ENCODE measurements at places on chromosomes 6 and 20.

DNA sequence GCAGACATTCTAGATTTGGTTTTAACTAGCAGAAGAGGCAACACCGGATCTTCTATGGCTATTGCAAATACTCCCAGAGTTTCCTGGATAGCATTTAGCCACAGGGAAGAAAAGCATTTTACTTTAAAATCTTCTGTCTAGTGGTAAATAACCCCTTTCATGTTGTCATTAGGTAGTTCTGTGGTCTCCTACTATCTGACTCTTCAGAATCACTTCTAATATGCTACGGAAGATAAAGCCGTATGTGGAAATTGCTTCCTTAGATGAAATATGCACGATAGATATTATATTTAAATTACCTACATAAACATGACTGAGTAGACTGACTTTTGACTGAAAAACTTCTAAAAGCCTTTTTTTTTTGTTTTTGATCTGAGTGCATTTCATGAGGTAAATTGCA lies 759 bp downstream of the CRISP3 start:
- no peak for DNase-seq

DNA sequence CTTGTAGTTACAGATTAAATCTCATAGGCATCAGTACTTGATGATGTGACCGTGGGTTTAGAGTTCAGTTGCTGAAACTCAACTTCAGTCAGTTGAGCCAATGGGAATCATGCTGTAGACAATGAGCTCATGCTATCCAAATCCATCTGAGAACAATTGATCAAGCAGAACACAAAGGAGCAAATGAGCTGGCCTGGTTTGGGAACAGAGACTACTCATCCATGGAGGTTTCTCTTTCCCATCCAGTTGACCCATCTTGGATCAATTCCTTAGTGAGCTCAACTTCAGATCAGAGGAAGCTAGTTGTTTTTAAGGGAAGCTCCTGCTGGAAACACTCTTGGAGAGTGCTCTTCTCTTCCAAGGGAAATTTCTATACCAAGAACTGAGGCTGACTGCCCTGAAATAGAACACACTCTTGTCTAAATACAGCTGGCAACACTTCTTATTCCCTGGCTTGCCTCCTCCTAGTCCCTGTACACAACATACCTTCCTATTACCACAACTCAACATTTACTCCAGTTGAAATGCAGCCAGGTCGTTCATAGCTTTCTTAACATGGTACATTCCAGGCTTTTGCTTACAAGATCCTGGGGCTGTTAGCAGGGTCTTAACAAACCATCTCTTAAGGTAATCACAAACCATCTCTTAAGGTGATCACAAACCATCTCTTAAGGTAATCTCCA lies 203.9 kb upstream of the PRDM1 start:
- no peak for DNase-seq

DNA sequence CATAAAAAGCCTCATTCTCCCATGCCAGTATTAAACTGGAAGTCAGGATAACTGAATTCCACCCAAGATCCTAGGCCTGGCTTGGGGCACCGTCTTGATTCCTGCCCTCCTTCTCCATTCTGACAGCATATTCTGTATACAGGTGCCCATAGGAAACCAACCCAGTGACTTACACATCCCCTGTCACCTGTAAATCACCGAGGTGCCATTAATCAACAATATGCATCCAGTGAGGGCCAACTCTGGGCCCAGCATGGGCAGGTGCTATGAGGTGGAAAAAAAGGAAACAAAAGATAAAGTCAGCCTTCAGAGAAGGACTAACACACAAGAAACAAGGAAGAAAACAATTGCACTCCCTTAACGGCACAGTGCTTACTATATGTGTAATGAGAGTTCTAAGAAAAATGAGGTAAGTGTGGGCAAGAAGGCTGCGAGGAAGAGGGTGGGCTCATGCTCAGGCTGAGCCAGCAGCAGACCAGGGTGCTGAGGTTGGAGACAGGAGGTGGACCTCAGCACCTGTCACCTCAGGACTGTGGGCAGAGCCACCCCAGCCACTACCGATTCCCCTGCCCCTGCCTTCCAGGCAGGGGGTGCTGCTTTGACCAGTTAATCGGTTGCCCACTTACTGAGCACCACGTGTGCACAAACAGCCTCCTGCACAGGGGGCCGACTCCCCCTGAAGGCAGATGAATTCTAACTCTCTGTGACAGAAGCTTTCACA lies 105.9 kb downstream of the TRERF1 start:
- no peak for DNase-seq

GRCh38 chr6:43247114-43247999 lies 4.1 kb downstream of the TTBK1 start:
- peak; percentile 88 for DNase-seq

GRCh38 chr20:44247131-44247571 lies at the start of gene GDAP1L1:
Gene GDAP1L1 (plus strand): TSS chr20:44247308. CDS start chr20:44247335, 27 bp downstream.
- peak; percentile 90 for DNase-seq

DNA sequence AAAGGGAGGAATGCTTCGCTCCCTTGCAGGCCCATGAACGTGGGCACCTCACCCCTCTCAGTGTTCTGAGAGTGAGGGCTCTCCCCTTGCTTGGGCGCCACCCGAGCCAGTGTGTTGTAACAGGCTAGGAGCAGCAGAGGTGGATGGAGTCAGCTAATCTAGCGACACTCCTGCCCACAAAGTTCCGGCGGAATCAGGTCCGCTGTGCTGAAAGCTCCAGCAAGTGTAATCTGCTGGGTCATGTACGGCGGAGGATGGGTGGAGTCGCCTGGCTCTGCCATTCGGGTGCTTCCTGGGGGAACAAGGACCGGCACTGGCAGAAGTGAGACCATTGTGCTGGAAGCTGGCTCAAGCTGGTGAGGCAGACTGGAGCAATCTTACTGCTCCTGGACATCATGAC lies 1310.1 kb downstream of the EPHA7 start:
- DNase-seq, result no peak

DNA sequence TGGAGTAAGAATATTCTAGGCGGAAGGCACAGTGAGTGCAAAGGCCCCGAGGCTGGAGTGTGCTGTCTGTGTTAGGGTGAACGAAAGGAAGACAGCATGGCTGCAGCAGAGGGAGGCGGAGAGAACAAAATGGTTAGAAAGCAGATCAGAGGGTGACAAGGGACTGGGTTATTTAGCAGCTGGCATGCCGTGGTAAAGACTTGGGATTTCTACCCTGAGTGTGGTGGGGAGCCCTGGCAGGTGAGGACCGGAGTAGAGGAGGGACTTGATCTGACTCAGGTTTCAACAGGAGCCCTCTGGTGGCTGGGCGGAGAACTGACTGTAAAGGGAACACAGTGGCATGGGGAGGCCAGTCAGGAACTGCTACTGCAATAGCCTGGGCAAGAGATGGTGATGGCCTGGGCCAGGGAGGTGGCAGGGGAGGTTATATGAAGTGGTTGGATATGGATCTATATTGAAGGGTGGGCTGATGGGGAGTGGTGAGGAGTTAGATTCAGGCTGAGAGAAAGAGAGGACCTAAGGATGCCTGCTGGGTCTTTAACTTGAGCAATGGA lies 38.0 kb downstream of the PIM1 start:
- peak; percentile 88 for DNase-seq

DNA sequence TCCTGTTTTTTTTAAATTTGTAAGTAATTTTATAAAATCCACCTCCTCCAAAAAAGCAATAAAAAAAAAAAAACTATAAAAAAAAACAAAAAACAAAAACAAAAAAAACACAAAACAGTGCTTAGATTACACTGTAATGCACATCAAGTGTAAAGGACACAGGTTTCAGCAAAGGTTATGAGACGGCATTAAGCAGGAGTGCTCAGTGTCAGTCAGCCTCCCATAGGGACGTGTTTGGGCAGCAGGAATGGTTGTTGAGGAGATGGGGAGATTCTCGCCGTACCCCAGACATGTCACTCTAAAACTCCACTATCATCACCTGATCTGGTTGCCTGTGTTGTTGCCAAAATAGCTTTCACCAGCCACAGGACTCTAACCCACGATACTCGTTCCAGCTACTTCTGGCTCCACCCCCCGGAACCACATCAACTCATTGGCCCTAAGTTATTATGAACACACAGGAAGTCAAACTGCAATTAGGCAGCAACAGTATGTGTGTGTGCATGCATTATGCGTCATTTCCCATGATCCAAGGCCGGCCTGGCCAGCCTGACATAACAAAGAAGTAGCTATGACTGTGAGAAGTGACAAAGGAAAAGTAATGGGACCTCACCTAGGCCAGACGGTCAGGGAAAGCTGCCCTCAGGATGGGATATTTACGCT lies 28.7 kb downstream of the ECT2L start:
- no peak for DNase-seq

- no peak for DNase-seq
Measured at GRCh38 chr6:46648869-46649492, 3.6 kb downstream of the CYP39A1 start.
